ENCODE measurements at places on chromosomes 7 and 10.

- DNase-seq, result no peak
These were observed 227.2 kb downstream of the ADAM12 start for GRCh38 chr10:126160971-126161630.

GRCh38 chr7:108246227-108246837 lies 116.2 kb upstream of the LAMB4 start:
- DNase-seq, result no peak

GRCh38 chr7:2938514-2939192 lies 94.5 kb upstream of the GNA12 start:
- DNase-seq, result no peak

GRCh38 chr7:111380945-111381344 lies 181.3 kb downstream of the IMMP2L start:
- no peak for DNase-seq

GRCh38 chr7:91941450-91941849 lies 788 bp downstream of the AKAP9 start:
- DNase-seq, result peak; percentile 47

- DNase-seq, result no peak
These were observed 16.1 kb upstream of the TAS2R40 start for GRCh38 chr7:143205560-143206293.

GRCh38 chr7:46716926-46717325 lies 795.9 kb upstream of the IGFBP3 start:
- no peak for DNase-seq

DNA sequence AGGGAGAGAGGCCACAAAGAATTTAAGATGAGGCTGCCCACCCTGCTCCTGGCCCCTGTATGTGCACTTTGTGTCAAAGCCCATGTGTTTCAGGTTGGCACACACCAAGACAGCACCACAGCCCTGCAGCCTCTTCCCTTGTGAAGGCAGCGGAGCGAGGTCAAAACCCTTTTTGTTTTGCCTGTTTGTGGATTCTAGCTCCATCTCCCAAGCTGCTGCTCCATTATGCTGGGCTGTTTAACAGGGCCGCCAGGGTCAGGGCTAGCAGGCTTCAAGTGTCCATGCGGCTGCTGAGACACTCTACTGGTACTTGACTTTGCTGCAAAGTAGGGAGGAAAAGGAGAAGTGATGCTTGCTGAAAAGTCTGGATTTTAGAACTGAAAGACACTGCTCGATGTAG lies 142.3 kb upstream of the EFCAB10 start:
- DNase-seq, result no peak

- DNase-seq, result no peak
These were observed 424.7 kb upstream of the NRP1 start for GRCh38 chr10:33759191-33759590.

DNA sequence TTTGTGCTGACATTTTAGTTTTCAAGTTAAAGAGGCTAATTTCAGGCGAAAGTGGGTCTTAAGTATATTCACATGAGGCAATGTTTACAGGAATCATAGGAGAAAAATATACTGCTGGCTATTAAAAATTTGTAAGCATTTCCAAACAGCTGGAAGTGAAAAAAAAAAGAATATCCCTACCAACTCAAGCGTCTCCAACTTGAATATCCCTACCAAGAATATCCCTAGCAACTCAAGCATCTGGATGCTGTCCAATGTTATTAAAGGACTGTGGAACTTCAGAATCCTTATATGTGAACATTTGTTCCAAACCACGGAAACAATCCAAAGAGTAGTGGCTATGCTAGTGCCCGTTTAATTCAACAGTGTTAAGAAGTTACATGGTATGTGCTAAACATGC lies 1303.0 kb downstream of the GATA3 start:
- DNase-seq, result no peak
